ENCODE measurements at places on chromosomes 2 and 18.

DNA sequence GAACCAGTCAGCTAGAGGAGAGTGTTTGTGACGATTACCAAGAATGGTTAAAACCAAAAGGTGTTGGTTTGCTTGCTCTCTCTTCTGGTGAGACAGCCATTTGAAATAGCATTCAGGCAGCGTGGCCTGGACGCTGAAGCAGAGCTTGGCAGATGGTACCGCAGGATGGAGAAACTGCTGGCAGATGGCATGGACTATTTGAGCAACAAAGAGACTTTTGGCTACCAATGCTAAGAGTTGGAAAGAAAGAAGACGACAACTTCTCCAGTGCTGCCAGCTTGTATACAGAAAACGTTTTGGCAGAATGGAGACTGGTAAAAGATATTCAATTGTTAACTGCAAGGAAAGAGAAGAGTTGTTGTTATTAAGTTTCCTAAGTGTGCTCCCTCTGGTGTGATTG lies 315.0 kb downstream of the PARD3B start:
- peak; percentile 69 for DNase-seq

- DNase-seq, result no peak
Observed at GRCh38 chr18:54945576-54946125, 13.6 kb downstream of the CCDC68 start.

- no peak for DNase-seq
Observed at GRCh38 chr2:24015562-24016375, 5.9 kb downstream of the MFSD2B start.

DNA sequence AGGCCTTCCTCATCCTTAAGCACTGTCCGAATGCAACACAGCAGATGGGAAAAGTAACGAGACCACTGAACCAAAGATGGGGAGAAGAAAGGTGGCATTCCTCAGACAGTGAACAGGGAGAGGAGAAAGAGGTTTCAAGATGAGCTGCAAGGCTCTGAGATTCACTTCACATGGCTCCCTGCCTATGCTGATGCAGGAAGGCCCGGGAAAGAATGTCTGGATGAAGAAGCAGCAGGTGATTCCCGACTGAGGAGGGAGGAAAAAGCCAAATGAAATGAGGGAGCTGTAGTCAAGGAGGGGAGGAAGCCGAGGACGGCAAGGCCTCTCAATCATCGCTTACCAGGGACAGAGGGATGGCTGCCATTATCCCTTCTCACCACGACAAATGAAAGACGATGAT lies 98.5 kb upstream of the BOD1L2 start:
- no peak for DNase-seq

- no peak for DNase-seq
Observed at GRCh38 chr2:15127876-15128275, 433.3 kb downstream of the NBAS start.

DNA sequence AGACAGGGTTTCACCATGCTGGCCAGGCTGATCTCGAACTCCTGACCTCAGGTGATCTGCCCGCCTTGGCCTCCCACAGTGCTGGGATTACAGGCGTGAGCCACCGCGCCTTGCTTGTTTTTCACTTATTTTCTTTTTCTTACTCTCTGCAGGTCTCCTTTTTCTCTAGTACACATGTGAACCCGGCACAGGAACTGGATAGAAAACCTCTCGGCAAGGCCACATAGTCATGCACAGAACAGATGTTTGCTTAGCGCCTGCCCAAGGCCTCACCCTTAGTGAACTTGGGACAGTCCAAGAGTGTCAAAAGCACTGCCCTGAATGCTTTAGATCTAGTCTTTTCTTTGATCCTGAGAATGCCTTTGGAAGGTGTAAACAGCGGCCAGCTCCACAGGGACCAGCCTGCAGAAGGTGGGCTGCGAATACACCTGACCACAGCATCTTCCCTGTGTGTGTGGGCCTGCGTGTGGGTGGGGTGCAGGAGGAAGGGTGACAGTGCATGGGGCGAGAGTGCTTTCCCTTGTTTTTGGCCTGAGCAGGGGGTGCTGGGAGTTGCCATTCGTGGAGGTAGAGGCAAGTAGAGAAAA lies 27.0 kb downstream of the IMPA2 start:
- no peak for DNase-seq

GRCh38 chr2:42777883-42778805 lies 14.2 kb upstream of the OXER1 start:
- DNase-seq, result no peak

- DNase-seq, result peak; percentile 78
Observed at GRCh38 chr2:25521665-25522387, 151.6 kb downstream of the DTNB start.
